Stimulated activated naive B cell treated with anti-CD40 and anti-IgM and Interleukin-4, amounts not matched to agents 10 μg/mL and 1 μg/mL and 100 μg/mL, for 72 hours (primary cell): ENCODE measurements at places on chromosomes 16 and 17.

- DNase-seq: no peak
Observed at GRCh38 chr17:14922411-14922810, 342.7 kb downstream of the PMP22 start.

- no peak for DNase-seq
Observed at GRCh38 chr17:1126801-1127550, 52.8 kb downstream of the ABR start.

GRCh38 chr17:79792984-79793923, 3.6 kb downstream of the CBX8 start:
- DNase-seq: no peak

GRCh38 chr17:74635418-74635817, 11.9 kb upstream of the CD300E start:
- DNase-seq: no peak

DNA sequence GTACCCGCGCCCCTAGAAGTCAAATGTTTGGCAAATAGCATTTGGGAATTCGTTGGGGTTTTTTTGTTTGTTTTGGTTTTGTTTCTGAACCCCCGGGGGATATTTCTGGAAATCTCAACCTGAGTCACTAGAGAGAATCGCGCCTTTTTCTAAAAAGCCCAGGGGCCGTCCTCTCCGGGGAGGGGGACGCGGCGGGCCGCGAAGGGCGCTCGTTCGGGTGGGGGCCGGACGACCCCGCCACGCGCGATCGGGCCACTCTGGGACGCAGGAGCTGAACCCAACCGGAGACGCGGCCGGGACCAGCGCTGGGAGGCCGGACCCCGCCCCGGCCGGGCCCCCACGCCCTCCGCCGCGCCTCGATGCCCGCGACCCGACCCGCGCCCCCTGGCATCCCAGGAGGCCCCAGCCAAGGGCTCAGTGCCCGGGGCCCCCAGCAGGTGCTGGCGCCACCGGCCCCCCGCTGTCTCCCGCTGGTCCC, 302 bp downstream of the LITAF start:
- peak; percentile 35 for DNase-seq

DNA sequence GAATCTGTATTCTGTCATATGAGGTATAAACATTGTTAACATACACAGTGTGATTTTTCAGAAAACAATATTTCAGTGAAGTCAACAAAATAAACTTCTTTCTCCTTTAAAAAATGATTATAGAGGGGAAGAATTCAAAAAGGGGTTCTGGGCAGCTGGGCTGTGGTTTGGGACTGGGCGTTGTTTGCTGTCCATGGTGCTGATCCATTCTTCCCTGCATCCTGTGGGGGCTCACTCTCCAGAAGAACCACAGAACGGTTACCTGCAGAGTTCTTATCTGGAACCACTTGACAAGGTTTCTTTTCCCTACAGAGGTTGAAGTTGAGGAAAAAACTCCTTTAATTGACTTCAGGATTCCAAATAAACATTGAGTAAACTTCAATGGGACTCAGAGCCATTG, 1091.0 kb downstream of the CDH8 start:
- DNase-seq: no peak

- no peak for DNase-seq
Observed at GRCh38 chr16:76162046-76162445, 115.2 kb upstream of the CNTNAP4 start.

DNA sequence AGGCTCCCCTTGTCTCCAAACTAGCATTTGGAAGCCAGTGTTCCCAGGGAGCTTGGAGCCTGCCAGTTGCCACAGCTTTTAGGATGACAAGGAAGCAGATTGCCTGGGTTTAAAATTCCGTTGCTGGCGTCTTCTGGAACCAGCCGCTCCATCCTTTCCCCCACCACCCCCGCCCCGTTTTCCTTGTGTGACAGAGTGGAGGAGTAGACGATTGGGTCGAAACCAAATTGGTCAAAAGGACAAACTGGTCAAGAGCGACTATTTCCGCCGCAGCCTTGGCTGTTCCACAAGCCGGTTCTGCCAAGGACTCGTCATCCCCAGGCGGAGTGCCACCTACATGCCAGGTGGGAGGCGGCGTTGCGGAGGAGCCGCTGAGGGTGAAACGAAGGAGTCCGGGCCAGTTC, 91.1 kb downstream of the RPA1 start:
- no peak for DNase-seq
